H7 (cell line): ENCODE measurements at places on chromosomes 2 and 18.
A peak's percentile ranks its signal among the peaks of the same experiment; 100 is the strongest.

GRCh38 chr18:59395226-59396175, 36.4 kb upstream of the LMAN1 start:
- DNase-seq: peak; percentile 59

GRCh38 chr18:23106575-23106974, 28.7 kb upstream of the CABLES1 start:
- DNase-seq: no peak

- DNase-seq: no peak
These were observed 42.0 kb downstream of the NUP35 start for GRCh38 chr2:183166210-183166609.

GRCh38 chr2:48315896-48316194, 214.1 kb upstream of the STON1 start:
- DNase-seq: peak; percentile 15

- DNase-seq: no peak
These were observed 75.6 kb downstream of the LRP2 start for GRCh38 chr2:169286624-169287231.

DNA sequence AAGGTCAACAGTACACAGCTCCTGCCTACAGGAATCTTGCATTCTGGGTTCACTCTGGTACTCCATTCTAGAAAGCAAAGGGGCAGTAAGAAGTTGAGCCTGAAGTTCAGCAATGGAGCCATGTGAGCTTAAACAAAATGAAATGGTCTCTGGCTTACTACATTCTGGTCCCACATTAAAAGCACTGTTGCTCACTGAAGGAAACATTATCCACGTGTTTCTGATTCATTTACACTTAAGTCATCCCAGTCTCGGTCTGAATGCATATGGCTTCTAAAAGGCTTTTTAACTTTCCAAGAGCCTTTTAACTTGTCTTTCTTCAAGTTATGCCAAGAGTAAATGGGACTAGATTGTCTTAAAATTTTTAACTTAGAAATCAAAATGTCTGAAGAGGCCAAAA, 177.8 kb downstream of the LNPK start:
- no peak for DNase-seq

GRCh38 chr2:86223140-86223926, 24.1 kb downstream of the MRPL35 start:
- no peak for DNase-seq

GRCh38 chr18:59061914-59062642, 77.6 kb upstream of the SEC11C start:
- DNase-seq: no peak
